Muscle of leg (tissue), 16 donors: ENCODE measurements at places on chromosomes 3 and 15.

DNA sequence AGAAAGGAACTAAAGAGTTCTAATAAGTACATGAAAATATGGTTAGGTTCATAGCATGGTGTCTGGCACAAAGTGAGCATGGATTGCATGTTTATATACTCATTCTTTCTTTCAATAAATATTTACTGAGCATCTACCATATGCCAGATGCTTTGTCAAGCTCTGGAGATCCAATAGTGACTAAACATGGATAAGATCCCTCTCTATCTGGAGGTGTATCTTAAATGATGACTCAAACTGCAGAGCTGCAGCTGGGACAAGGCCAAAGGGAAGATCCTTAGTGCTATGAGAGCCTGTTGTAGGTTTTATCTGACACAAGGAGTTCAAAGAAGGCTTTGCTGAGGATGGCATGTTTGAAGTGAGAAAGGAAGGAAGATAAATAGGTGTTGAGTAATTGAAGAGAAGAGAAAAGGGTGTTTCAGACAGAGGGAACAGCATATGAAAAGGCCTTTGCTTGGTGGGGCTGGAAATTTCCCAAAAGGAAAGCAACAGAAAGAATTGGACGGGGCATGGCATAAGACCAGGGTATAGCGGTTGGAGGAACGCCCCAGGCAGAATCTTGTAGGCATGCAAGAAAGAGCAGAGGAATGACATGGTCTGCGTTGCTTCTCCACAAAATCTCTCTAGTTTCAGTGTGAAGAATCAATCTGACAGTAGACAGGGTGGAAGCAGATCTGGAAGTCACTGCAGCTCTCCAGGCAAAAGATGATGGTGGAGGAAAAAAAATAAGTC lies 239.9 kb upstream of the LRTM1 start:
- DNase-seq, result no peak

DNA sequence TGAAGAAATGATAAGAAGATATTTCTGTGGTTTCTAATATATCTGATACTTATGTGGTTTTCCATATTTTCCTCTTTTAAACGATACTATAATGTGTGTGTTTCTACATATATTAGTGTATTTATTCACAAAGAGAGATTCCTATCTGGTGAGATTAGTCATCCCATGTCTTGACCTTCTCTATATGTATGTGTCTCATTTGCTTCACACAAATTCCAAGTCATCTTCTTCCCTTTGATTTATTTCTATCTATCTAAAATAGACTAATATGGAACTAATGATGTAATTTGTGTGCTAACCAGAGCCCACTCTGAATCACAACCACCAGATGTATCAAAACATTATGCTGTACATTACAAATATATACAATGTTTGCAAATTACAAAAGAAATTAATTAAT lies 154.7 kb upstream of the KCNMB2 start:
- no peak for DNase-seq

DNA sequence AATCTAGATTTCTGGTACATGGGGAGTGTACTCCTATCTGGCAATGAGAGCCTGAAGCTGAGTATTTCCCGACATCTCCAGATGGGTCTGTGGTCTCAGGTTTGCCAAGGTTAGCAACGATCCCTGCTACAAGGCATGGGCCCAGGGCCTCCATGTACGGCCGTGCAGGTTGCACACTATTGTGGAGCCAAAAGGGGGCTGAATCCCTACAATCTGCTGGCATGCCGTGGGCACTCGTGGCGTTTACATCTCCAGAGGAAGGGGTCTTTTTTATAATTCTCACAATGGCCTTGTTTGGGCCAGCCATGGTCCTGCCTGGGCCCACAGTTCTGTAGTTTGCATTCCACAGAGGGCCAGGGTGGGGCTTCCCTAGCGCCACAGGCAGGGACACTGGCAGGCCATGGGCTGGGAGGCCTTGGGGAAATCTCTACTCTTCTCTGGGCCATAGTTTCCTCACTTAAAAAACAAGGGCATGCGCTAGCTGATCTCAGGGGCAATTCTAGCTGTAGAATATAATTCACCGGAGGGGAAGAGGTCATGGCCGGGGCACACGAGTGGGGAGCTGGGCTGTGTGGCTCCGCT lies 68.9 kb upstream of the TLE3 start:
- no peak for DNase-seq

DNA sequence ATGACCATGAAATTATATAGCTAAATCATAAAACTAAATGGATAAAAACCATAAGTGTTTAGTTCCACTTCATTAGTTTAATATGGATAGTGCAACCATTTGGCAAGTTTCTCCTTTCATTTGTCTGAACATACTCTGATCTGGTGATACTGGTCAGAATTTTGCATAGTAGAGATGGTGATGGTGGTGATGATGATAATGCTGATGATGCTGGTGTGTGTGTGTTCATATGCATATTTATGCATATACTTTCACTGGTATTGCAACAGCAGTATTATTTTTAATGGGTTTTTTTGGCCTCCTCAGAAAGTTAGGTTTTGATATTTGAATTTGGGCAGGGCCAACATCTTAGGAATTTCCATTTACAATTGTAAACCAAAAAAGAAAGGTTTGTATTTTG lies 76.4 kb downstream of the SLMAP start:
- DNase-seq, result no peak

DNA sequence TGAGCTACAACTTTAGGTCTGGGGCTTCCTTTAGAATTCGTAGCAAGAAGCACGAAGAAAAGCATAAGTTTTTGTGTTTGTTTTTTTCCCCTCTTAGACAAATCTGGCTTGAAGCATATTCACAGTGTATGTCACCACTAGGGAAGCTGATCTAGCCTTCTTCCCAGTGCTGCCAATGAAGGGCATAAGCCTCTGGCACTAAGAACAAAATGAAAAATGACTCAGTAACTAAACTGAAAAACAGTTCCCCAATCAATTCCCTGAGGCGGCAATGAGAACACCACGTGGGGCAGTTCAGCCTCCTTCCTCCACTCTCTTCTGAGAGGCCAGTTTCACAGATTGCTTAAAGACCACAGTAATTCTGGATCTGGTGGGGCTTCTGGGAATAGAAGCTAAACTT lies 338.1 kb downstream of the GAP43 start:
- DNase-seq, result peak; percentile 32

- peak; percentile 13 for DNase-seq
These were observed 530.8 kb upstream of the BCHE start for GRCh38 chr3:166367947-166368533.

GRCh38 chr3:188656196-188656982 lies 502.4 kb downstream of the LPP start:
- DNase-seq, result no peak

DNA sequence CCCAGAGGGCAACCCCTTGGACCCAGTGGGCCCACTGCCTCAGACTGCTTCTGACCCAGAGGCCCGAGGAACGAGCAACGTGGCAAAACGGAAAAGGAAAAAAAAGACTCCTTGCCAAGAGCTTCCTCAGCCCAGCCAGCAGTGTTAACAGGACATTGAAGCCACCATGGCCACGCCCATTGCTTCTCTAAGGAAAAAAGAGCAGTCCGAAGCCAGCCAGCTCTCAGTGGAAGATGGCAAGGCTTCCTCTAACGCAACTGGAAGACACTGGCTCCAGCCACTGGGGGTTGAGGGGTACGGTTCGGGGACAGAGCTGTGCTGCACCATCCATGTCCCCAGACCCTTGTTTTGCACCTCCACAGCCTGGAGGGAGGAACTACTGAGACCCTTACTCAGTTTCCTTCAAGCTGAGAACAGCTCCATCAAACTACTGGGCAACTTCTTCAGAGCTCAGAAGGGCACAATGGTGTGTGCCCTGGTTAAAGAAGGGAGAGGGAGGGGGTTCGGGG lies 10.7 kb downstream of the BMF start:
- DNase-seq, result peak; percentile 78

DNA sequence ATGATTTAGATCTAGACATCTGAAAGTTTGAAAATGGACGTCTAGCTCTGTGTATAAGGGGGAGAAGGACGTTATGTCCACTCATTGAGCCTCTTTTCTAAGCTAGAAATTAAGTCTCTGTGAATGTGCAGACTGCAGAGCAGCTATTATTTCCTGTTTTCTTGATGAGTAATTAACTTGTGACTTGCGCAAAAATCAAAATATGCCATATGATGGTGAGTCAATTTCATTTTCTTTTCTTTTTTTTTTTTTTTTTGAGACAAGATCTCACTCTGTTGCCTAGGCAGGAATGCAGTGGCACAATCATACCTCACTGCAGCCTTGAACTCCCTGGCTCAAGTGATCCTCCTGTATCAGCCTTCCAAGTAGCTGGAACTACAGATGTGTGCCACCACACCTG lies 14.1 kb downstream of the LACTB start:
- DNase-seq, result no peak
